ENCODE measurements at places on chromosomes 7 and 10. TPM values are rescaled to one million over a fixed set of nuclear protein-coding genes. Genes with fewer than 3 reads are reported as not detected.

PNLIPRP3 gene
- 98.2 TPM for total RNA-seq

DNA sequence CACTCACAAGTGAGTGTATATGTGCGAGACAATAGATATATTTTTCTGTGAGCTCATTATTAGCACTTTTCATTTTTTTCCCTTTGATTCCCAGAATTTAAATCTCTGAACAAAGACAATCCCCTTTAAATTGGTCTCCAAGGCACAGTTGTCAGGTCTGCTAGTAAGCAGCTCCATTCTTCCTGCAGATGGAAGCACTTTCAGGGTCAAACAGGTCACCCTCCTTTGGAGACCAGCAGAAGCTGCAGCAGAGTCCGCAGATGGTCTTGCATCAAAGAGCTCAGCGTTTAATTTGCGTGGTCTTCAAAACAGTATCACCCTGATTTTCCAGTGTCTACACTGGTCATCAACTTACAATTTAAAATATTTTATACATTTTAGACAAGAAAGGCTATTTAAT lies 543.8 kb downstream of the ARL4A start:
- DNase-seq, result no peak

GRCh38 chr10:14302035-14302434 lies 28.7 kb downstream of the FRMD4A start:
- peak; percentile 7 for DNase-seq

DHTKD1 gene
- 10.4 TPM for total RNA-seq

TRIM73 gene
- 1.8 TPM for total RNA-seq

- DNase-seq, result no peak
These were observed 31.1 kb downstream of the ARHGAP12 start for GRCh38 chr10:31897506-31897905.

DNA sequence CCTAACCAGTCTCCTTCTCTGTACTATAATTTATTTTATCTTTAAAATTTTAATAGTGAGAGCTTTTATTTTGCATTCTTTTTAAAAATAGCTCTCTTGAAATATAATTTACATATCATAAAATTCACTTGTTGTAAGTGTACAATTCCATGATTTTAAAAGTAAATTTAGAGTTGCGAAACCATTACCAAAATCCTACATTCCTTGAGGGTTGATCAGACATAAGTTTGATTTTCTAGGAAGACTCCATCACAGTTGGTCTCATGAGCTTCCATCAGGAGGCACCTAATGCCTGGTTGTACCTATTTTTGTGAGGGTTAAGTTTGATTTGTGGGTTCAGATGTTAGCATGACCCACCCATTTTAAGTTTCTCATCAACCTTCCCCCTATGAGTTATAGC lies 108.1 kb downstream of the BMPER start:
- DNase-seq, result no peak

- DNase-seq, result no peak
These were observed 628 bp downstream of the MPLKIP start for GRCh38 chr7:40133561-40134427.

DNA sequence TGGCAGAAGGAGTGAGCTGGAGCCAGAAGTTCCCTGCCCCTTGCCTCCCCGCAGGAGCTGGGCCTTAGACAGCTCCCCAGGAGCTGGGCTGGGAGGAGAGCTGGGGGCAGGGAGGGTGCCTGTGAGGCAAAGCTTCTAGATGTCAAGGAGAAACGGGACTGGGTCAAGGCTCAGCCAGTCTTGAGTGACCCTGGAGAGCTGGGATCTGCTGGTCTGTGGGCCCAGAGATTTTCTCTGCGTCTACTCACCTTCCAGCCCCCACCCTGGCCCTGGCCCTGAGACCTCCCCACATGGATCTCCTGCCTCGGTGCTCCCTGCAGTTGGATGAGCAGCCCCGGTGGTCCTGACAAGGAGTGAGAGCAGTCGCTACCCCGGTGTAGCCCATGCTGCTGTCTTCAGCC lies 20.3 kb upstream of the SHH start:
- no peak for DNase-seq

SFTPA1 gene
- total RNA-seq, result not detected

DNA sequence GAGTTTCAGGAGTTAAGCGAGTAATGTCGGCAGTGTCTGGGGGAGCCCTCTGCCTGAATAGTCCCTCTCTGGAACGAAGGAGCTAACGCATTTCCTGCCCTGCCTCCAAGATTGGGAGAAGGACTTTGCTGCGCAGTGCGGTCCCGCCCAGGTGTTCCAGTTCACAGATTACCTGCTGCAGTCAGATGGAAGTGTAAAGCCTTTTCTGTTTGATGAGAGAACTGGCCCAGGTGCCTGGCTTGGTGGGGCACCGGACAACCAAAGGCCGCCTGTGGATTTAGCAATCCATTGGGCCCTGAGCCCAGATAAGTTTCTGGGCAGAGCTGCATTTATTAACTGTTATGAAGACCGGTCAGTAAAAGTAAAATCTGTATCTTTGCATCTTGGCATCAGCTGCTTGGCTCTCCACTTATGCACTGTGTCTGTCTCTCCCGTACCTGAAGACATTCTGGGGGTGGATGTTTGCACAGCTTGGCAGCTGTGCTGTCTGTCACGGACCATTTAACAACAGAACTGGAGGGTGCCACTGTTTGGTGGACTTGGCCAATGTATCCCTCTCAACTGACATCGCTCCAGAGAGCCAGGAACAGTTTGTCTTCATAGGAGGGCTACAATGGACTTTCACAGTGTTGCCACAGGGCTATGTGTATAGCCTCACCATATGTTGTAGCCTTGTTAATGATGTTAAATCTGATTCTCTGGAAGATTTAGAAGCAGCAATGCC lies 654.7 kb upstream of the ZWINT start:
- no peak for DNase-seq

GRCh38 chr10:24993237-24993958 lies 22.6 kb downstream of the ENKUR start:
- no peak for DNase-seq

- DNase-seq, result no peak
These were observed 7.4 kb downstream of the IGF2BP3 start for GRCh38 chr7:23462846-23463245.

GRCh38 chr10:84510121-84510520 lies 181.7 kb downstream of the CCSER2 start:
- DNase-seq, result peak; percentile 32

GRCh38 chr7:64747802-64748201 lies 46.4 kb upstream of the ZNF138 start:
- no peak for DNase-seq

DNA sequence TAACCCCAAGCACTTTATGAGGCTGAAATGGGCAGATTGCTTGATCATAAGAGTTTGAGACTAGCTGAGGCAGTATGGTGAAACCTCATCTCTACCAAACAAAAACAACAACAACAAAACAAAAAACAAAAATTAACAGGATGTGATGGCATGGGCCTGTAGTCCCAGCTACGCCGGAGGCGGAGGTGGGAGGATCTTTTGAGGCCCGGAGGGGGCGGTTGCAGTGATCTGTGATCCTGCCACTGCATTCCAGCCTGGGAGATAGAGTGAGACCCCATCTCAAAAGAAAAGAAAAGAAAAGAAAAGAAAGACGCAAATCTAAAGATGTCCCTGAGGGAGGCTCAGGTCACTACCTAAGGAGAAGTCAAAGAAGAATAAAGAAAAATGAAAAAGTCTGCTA lies 35.3 kb upstream of the AGR2 start:
- no peak for DNase-seq

DNA sequence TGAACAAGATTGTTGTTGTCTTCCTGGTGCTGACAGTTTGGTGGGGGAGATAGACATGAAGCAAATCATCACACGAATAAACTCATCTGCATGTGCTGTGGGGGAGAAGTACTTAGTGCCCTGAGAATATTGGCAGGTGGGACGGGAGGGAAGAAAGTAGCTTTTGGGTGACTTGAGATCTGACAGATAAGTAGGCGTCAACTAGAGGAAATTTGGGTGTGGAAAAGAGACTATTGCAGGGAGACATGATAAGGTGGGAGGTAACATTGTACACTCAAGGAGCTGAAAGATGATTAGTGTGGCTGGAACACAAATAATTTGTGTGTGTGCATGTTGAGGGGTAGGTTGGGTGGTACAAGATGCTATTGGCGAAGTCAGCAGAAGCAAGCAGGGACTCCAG lies 30.1 kb downstream of the CNNM2 start:
- DNase-seq, result no peak

DNA sequence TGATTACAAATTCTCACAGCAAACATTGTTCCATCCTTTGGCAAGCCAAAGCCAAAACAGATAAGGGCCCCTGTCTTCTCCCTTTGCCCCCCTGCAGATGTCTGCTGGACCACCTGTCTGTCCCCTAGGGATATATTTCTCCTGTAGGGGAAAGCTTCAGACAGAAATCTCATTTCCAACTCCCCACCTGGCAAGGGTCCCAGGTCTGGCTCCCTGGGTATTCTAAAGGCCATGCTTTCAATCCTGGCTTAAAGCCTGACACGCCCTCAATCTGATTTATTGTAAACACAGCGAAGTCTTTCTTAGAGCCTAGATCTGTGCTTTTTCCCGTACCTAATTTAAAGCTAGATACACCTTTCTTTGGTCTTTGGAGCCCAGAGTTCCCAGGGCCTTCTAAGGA lies 66.1 kb downstream of the KCNMA1 start:
- DNase-seq, result no peak

GRCh38 chr10:29157321-29157720 lies 131.5 kb upstream of the LYZL1 start:
- DNase-seq, result no peak

GRCh38 chr7:1721047-1721690 lies 51.1 kb downstream of the ELFN1 start:
- peak; percentile 19 for DNase-seq

RBP3 gene
- total RNA-seq, result not detected

DNA sequence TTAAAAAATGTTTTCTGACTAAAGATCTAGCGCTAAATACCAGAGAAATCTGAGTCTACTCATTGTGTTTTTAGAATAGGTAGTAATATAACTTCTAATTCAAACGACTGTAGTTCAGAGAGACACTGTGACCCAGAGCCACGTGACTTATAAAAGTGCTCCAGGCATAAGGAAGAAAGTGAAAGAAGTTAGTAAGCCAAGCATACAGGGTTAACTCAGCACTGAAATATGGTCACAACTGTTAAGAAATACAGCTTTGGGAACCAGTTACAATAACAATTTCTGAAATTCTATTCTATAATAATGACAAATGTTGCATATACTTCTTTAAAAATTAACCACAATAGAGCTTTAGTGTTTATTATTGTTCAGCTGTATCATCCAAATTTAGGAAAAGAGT lies 119.1 kb downstream of the TFEC start:
- no peak for DNase-seq

DNA sequence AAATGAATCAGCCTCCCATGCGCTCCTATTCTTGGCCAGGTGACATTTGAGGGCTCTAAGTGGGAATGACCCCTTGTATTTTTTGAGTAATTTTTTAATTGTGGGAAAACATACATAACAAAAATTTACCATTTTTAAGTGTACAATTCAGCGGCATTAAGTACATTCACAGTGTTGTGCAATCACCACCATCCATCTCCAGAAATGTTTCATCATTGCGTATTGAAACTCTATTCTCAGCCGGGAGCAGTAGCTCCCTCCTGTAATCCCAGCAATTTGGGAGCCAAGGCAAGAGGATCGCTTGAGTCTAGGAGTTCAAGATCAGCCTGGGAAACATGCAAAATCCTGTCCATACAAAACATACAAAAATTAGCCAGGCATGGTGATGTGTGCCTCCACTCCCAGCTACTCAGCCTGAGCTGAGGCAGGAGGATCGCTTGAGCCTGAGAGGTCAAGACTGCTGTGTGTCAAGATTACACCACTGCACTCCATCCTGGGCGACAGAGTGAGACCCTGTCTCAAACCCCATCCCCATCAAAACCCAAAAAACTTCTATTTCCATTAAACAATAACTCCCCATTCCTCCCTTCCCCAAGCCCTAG lies 2.5 kb downstream of the ANTXRL start:
- no peak for DNase-seq

GRCh38 chr10:30576641-30577040 lies 52.9 kb downstream of the LYZL2 start:
- no peak for DNase-seq

- DNase-seq, result peak; percentile 42
These were observed 9.6 kb upstream of the MYPN start for GRCh38 chr10:68099736-68100135.

UBTD1 gene
- 30.0 TPM for total RNA-seq

DNA sequence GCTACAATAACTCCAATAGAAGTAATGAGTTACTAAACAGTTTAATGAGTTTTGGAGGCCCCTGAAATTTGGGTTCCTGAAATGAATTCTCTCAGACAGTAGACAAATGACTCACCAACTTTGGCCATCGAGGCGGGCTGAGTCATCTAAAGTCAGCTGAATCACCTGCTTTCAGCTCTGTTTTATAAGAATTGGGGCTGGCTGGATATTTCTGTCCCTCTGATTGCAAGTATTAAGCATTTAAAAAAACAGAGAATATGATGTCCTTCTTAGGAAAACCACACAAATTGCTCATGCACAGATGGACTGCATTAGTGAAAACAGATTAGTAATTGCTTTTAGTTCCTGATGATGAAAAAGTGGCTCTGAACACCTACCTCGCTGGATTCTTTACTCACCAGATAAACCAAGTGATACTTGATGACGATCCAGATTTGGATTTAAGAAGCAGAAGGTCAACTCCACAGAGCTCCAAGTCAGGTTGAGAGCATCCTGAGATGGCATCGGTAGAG lies 59.1 kb downstream of the ZNF365 start:
- DNase-seq, result peak; percentile 99

SPDYE18 gene
- total RNA-seq, result not detected

DNA sequence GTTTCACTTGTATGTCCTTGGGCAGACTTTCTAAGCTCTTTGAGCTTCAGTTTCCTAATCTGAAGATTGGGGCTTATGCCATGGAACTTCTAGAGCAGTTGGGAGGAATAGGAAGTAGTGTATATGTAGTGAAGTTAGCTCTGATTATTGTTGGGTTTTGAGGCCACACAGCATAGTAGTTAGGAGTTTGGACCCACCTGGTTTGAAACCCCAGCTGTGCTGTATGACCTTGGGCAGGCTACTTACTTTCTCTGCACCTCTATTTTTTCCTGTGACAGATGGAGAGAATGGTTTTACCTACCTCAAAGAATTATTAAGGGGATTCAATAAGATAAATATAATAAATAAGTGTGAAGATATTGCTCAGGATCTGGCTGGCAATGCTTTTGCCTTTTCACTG lies 61.4 kb upstream of the ADRB1 start:
- no peak for DNase-seq

- DNase-seq, result no peak
These were observed 972 bp downstream of the PAOX start for GRCh38 chr10:133379801-133380666.

TEX36 gene
- not detected for total RNA-seq

STMP1 gene
- 39.6 TPM for total RNA-seq

All from mammary epithelial cell (primary cell).